ENCODE measurements at places on chromosomes 12 and 14. TPM values are rescaled to one million over a fixed set of nuclear protein-coding genes. Genes with fewer than 3 reads are reported as not detected.

The PTPN21 gene
- total RNA-seq, result 25.9 TPM

The PLEKHG7 gene
- not detected for total RNA-seq

The DTD2 gene
- total RNA-seq, result 57.2 TPM

The FANCM gene
- total RNA-seq, result 10.2 TPM

The LAG3 gene
- total RNA-seq, result 1.0 TPM

The FAM181A gene
- total RNA-seq, result not detected

The BIN2 gene
- total RNA-seq, result not detected

The SLC25A21 gene
- 0.39 TPM for total RNA-seq

The DNAJC22 gene
- total RNA-seq, result 0.91 TPM

The SERPINA3 gene
- 24.2 TPM for total RNA-seq

The TCHP gene
- total RNA-seq, result 11.0 TPM

The CCDC184 gene
- total RNA-seq, result 0.97 TPM

The OR4E2 gene
- total RNA-seq, result not detected

The OR10G2 gene
- not detected for total RNA-seq

The ATN1 gene
- 9.7 TPM for total RNA-seq

The NOVA1 gene
- total RNA-seq, result 0.52 TPM

The CD163L1 gene
- total RNA-seq, result 0.54 TPM
